ENCODE measurements at places on chromosomes 5 and 9. TPM values are rescaled to one million over a fixed set of nuclear protein-coding genes. Genes with fewer than 3 reads are reported as not detected.
A peak's percentile ranks its signal among the peaks of the same experiment; 100 is the strongest.

DNA sequence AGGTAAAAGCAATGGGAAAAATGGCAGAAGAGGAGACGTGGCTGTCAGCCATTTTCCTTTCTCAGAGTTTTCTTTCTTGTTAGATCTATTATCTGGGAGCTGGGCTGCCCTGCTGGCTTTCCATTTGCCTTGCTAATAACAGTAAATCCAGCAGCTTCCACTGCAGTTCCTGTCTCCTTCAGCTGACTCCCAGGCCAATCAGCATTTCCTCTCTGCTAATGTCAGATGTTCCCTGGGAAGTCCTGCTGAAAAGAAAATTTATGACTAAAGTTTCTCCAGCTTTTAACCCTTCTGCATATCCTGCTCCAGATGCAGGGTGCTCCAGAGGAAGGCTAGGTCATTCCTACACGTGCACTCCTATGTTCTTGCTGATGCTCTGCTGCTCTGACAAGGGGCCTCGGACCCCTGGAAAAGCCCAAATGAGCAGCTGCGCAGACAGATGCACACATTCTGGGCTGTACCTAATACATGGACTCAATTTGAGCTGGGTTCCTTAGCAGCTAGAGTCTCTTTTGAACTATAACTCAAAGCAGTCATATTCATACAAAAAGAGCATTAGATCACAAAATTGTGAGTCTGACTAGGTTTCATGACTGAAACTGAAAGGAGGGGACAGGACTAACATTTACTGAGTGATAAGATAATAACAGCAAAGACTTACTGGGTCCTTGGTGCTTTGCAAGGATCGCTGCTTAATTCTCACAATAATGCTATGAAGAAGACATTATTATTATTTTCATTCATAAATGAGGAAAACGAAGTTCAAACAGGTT, 182.2 kb downstream of the MAPKAP1 start:
- H3K4me3 ChIP-seq, result no peak overlapping the region
- peaks cover 3% of the 10 kb centered on the region for H3K4me1 ChIP-seq
- no peaks in the 10 kb centered on the region for H3K27me3 ChIP-seq
- DNase-seq, result no peak

The N4BP3 gene
- total RNA-seq, result 0.98 TPM

The NEK6 gene
- 53.1 TPM for total RNA-seq

GRCh38 chr5:86748538-86749105, 130.9 kb downstream of the COX7C start:
- no peak for DNase-seq
- no peaks in the 10 kb centered on the region for H3K27me3 ChIP-seq
- H3K4me3 ChIP-seq, result no peak overlapping the region
- no peak overlapping the region for H3K27ac ChIP-seq

DNA sequence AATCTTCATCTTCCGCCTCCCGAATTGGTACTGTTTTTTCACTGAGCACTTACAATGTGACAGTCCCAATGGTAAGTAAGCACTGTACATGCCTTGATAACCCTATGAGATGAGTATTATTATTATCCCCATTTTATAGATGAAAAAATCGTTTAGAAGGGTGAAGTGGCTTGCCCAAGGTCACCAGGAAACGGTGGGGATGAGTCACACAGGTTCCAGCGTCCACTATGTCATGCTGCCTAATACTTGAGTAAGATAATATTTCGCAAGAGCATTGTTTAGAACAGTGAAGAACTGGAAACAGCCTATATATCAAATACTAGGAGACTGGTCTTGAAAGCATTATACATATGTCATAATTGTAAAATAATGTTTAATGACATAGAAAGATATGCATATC, 12.9 kb downstream of the HAND1 start:
- no peaks in the 10 kb centered on the region for H3K36me3 ChIP-seq
- H3K27ac ChIP-seq, result no peak overlapping the region

The CDO1 gene
- total RNA-seq, result 1,118 TPM

The PCDHB13 gene
- 8.2 TPM for total RNA-seq

The SURF4 gene
- total RNA-seq, result 213 TPM

GRCh38 chr5:136080113-136080482, 51.3 kb downstream of the TGFBI start:
- H3K4me1 ChIP-seq, result peaks cover 5% of the 10 kb centered on the region
- H3K36me3 ChIP-seq, result no peaks in the 10 kb centered on the region
- no peak overlapping the region for H3K27ac ChIP-seq
- no peaks in the 10 kb centered on the region for H3K27me3 ChIP-seq
- H3K4me3 ChIP-seq, result peak overlapping the region; percentile 29

- H3K4me3 ChIP-seq, result no peak overlapping the region
- H3K36me3 ChIP-seq, result no peaks in the 10 kb centered on the region
- H3K4me1 ChIP-seq, result peaks cover 12% of the 10 kb centered on the region
- H3K27me3 ChIP-seq, result peaks cover 31% of the 10 kb centered on the region
These were observed 69.5 kb downstream of the GTF3C4 start for GRCh38 chr9:132739710-132740310.

DNA sequence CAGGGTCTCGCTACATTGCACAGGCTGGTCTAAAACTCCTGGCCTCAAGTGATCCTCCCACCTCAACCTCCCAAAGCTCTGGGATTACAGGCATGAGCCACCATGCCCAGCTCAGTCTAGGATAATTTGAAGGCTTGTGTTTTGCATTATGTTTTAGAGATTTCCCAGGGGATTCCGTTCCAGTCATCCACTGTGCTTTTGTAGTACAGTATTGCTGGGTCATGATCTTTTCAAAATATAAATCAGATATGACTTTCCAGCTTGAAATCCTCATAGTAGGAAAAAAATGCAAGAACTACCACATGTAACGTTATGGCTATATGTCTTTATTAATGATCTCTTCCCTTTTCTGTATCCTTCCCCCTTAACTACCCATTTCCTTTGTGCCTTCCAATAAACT, 338.1 kb downstream of the PRELID2 start:
- H3K4me3 ChIP-seq, result no peak overlapping the region
- no peaks in the 10 kb centered on the region for H3K27me3 ChIP-seq
- H3K36me3 ChIP-seq, result no peaks in the 10 kb centered on the region
- no peaks in the 10 kb centered on the region for H3K4me1 ChIP-seq
- no peak overlapping the region for H3K27ac ChIP-seq

The SMIM33 gene
- not detected for total RNA-seq

The FSD1L gene
- 5.4 TPM for total RNA-seq

DNA sequence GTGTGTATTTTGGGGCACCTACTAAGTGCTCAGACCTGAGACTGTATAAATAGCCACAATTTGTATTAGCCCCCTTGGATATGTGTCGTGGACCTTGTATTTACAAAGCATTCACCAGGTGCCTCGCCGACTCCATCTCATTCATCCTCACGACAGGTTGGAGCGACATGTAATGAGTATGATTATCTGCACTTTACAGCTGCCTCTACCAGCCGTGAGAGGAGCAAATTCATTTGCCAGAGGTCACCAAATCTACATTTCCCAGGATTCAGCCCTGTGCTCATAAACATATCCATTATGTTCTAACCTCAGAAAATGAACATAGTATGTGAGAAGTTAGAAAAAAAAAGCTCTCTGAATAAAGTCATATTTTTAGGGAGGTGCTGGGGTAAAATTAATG, 167.4 kb downstream of the ZDHHC21 start:
- no peaks in the 10 kb centered on the region for H3K4me1 ChIP-seq
- no peak overlapping the region for H3K27ac ChIP-seq
- no peaks in the 10 kb centered on the region for H3K36me3 ChIP-seq

The ADRB2 gene
- total RNA-seq, result 9.8 TPM

- H3K4me3 ChIP-seq, result no peak overlapping the region
- no peak overlapping the region for H3K27ac ChIP-seq
- no peak for DNase-seq
- no peaks in the 10 kb centered on the region for H3K36me3 ChIP-seq
- H3K4me1 ChIP-seq, result peaks cover 14% of the 10 kb centered on the region
- H3K27me3 ChIP-seq, result no peaks in the 10 kb centered on the region
These were observed 14.5 kb downstream of the CXCL14 start for GRCh38 chr5:135564331-135564730.

DNA sequence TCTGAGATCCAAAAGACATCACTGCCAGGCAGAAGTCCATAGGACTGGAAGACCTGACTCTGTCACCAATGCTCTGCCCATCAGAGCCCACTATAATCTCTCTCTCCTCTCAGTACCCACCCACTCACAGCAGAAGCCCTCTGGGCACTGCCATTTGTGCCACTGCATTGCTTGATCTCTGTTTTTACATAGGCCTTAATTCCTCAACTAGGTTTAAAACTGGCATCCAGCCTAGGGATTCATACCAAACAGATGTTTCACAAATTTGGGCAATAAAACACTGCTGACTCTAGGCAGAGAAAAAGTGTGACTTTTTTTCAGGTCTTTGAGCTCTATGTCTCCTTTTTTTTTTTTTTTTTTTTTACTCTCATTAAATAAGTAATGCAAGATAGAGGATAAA, 91.1 kb upstream of the RANBP3L start:
- DNase-seq, result no peak
- no peaks in the 10 kb centered on the region for H3K27me3 ChIP-seq
- H3K4me3 ChIP-seq, result no peak overlapping the region

DNA sequence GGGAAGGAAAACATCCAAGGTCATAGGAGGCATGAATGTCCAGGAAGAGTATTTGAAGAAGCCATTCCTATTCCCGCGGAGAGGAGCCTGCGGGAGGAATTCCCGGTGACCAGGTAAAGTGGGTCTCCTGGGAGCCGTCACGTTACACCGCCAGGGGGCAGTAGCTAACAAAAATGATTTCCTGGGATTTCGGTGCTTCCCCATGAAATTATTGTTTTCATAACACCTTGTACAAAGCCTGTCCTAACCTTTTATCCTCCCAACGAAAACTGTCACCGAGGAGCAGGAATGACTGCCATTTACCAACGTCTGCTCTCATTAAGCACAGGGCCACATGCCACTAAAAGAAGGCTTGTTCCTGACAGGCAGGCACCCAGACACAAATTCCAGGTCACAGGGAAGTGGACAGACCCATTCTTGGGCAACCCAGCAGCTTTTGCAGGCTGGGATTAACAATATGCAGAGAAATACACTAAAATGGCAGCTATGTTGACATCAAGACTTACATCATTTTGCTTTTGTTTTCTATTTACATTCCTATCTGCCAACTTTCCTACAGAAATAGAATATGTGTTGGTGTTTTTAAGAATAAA, 41.2 kb upstream of the CTSL start:
- H3K4me3 ChIP-seq, result no peak overlapping the region
- no peak for DNase-seq
- no peaks in the 10 kb centered on the region for H3K36me3 ChIP-seq
- no peak overlapping the region for H3K27ac ChIP-seq
- no peaks in the 10 kb centered on the region for H3K4me1 ChIP-seq
- H3K27me3 ChIP-seq, result no peaks in the 10 kb centered on the region

The CDH9 gene
- not detected for total RNA-seq

DNA sequence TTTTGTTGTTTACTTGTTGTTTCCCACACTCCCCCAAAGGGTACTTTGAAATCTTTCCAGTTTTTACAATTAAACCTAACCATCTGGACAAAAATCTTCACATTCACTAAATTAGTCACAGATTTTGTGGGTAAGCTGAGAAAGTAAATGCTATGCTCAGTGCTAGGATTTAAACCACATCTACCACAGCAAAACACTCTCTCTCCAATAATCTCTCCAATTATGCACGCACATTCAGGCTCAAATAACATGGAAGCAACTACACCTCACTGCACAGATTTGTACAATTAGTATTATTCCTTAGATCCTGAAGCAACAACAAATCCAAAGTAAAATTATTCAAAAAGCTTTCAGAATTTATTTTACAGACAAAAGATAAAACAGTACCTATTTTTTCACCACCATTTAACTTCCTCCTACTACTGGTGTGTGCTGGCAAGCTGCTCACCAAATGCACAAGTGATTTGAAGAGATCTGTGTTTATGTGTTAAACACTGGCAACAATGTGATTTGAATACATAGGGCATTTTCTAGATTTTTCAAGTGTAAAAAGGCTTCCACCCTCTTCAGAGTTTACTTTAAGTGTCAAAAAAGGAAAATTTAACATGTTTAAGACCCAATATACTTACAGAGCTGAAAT, 16.6 kb downstream of the ZNF608 start:
- no peak for DNase-seq
- no peak overlapping the region for H3K4me3 ChIP-seq
- H3K4me1 ChIP-seq, result no peaks in the 10 kb centered on the region
- H3K27ac ChIP-seq, result no peak overlapping the region
- H3K36me3 ChIP-seq, result no peaks in the 10 kb centered on the region
- H3K27me3 ChIP-seq, result no peaks in the 10 kb centered on the region

DNA sequence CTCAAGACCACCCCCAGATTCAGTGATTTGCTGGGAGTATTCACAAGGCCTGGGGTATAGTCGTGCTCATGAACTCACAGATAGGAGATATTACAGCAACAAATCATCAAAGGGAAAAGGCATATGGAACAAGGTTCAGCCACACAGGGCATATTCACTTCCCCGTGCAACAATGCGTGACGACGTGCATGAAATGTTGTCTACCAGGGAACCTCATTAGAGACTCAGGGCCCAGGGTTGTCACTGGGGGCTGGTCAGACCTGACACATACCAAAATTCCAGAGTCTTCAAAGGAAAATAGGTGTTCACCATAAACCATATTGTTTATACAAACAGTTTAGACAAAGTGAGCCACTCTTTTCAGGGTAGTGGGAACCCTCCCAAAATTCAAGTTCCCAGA, 212.4 kb downstream of the RFK start:
- no peaks in the 10 kb centered on the region for H3K27me3 ChIP-seq
- DNase-seq, result no peak
- H3K4me1 ChIP-seq, result no peaks in the 10 kb centered on the region
- H3K36me3 ChIP-seq, result peaks cover 37% of the 10 kb centered on the region
- H3K27ac ChIP-seq, result no peak overlapping the region
- H3K4me3 ChIP-seq, result no peak overlapping the region

The ZNF483 gene
- 12.0 TPM for total RNA-seq

GRCh38 chr5:144183254-144183889, 12.7 kb downstream of the KCTD16 start:
- H3K4me1 ChIP-seq, result no peaks in the 10 kb centered on the region
- H3K4me3 ChIP-seq, result no peak overlapping the region
- no peaks in the 10 kb centered on the region for H3K36me3 ChIP-seq
- H3K27me3 ChIP-seq, result no peaks in the 10 kb centered on the region
- no peak for DNase-seq

DNA sequence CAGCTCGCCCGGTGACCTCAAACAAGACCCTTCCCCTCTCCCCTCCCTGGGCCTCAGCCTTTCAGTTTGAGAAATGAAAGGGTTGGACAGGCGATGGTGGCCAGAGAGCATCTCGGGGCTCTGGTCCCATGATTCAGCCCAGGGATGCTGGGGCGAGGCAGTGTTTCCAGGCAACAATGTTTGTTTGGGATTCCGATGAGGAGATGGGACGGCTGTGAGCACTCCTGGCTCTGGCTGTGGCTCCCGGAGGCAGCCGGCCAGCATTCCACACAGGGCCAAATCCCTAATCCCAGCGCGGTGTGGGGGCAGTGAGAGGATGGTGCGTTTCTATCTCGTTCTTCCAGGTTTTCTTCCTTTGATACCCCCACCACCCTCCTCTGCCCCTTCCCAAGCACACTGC, 66.0 kb downstream of the HMCN2 start:
- no peaks in the 10 kb centered on the region for H3K4me1 ChIP-seq
- peak; percentile 78 for DNase-seq
- H3K27ac ChIP-seq, result peak overlapping the region; percentile 40
- peaks cover 17% of the 10 kb centered on the region for H3K27me3 ChIP-seq
- no peaks in the 10 kb centered on the region for H3K36me3 ChIP-seq

All from tibial nerve (tissue), 4 donors.